Fibroblast of villous mesenchyme (primary cell): ENCODE measurements at places on chromosomes 4 and X. TPM values are rescaled to one million over a fixed set of nuclear protein-coding genes. Genes with fewer than 3 reads are reported as not detected.

RASL11B gene
- total RNA-seq: 0.43 and 1.3 TPM in 2 replicates

GRCh38 chr4:184768296-184768695 lies 34.4 kb upstream of the CENPU start:
- no peak for DNase-seq

DNA sequence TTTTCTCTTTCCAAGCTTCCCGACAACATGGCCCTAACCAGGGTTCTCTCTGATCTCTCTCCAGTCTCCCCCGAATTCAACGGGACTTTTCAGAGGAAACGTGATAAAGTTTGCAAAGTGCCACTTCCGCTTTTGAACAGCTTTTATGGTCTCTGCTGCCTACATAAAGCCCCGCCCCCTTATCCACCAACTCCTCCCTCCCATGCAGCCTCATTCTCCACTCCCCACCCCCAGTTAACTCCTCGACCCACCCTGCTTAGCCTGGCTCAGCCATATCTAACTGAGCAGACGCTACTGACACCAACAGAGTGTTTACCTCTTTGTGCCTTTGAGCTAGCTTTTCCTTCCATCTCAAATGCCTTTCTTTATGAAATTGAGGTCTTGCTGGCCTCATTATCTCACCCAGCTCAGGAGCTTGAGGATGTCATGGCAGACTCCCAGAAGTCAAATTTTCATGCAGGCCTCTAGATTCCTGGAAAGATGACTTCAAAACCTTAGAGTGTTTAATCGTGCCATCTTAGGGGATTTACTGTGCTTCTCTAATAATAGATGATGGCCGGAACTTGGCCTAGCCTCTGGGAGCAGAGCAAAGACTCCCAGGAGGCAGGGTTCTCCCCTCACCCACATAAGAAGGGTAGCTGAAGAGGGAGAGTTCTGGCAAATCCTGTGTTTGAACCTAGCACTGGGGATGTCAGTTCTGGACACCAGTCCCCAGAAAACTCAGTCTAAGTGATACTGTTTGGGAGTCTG lies 606.0 kb downstream of the BCOR start:
- DNase-seq: no peak

- no peak for DNase-seq
Observed at GRCh38 chrX:124018023-124018422, 56.5 kb downstream of the STAG2 start.
